ENCODE measurements at places on chromosomes 5 and 9.

- DNase-seq, result no peak
Measured at GRCh38 chr5:72302171-72302570, 17.9 kb downstream of the MRPS27 start.

DNA sequence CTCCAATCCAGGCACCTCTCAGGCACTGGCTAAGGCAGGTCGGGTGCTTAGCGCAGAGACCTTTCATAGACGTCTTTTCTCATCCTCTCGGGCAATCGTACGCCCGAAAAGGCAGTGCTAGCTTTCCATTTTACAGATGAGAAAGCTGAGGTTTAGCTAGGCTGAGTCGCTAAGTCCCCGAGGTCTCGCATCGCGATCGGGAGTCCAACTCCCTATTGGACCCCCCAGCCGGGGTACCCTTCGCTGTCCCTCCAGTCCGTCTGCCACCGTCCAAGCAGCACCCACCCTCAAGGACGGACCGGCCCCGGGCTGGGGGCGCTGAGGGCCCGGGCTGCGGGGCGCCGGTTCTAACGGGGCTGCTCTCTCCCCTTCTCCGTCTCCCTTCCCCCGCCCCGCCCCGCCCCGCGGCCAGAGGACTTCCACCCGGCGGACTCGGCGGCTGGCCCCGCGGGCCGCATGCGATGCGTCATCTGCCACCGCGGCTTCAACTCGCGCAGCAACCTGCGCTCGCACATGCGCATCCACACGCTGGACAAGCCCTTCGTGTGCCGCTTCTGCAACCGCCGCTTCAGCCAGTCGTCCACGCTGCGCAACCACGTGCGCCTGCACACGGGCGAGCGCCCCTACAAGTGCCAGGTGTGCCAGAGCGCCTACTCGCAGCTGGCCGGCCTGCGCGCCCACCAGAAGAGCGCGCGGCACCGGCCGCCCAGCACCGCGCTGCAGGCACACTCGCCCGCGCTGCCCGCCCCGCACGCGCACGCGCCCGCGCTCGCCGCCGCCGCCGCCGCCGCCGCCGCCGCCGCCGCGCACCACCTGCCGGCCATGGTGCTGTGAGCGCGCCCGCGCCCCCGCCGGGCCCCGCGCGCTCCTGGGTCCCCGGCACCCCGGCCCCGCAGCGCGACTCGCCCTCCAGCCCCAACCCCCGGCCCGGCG is 12.5 kb upstream of the EXOSC2 start:
- no peak for DNase-seq

DNA sequence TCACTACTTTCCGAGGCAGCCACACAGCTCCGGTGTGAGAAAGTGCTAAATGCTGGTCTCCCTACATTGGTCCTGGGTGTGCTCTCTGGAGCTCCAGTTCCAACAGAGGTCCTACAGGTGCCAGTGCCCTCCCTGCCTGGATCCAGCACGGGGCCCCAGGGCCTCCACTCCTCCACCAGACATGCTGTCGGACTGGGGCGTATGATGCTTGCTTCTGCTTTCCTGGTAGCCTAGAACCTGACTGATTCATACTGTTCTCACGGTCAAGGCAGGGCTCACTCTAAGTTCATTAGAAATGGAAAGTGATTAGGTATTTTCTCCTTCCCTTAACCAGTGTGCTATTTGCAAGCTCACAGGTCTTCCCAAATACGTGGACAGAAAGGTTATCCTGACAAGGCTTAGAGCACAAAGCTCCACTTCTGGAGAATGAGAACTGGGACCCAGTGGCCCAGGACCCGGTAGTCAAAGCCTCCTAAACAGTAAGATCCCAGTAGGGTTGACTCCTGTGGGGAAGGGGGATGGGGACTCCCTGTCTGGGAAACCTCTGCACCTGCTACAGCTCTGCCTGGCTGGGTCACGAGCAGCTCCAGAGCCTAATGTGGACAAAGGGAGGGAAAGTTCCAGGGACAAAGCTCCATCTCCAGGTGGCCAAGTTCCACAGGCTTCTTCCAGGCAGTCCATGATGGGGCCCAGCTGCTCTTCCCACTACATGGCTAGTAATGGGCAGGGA is 98.1 kb downstream of the PAX5 start:
- no peak for DNase-seq

DNA sequence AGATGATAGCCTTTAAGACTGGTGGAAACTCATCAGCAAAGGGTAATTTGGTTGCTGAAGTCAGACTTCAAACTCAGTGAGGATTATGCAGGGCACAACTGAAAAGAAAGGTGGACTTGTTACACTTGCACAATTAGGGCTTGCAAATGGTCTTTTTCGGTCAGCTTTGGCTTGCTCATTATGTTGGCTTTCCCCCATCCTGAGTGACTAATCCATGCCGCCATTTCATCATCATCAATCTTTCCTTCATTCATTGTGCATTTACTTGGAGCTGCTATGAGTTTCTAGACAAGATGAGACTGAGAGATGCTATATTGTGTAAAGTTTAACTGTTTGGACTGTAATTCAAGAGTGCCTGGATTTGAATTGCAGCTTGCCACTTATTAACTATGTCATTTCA is 134.8 kb upstream of the PPP1R2B start:
- no peak for DNase-seq

- DNase-seq, result no peak
Measured at GRCh38 chr9:98314381-98315066, 59.1 kb upstream of the TBC1D2 start.

GRCh38 chr9:73138516-73138915 is 13.1 kb upstream of the ANXA1 start:
- no peak for DNase-seq

- no peak for DNase-seq
Measured at GRCh38 chr5:162624110-162624509, 556.5 kb downstream of the GABRG2 start.

DNA sequence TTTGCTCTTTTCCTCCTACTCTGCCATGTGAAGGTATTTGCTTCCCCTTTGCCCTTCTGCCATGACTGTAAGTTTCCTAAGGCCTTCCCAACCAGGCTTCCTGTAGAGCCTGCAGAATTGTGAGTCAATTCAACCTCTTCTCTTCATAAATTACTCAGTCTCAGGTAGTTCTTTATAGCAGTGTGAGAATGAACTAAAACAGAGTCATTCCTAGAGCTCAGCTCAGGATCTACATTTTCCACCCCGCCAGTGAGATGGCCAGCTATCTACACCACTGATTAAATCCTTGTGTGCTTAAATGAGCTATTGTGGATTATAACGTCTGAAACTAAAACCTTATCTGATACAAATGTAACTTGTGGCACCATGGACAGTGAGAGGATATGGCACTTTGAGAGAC is 55.0 kb downstream of the FRMD3 start:
- no peak for DNase-seq

- no peak for DNase-seq
Measured at GRCh38 chr9:13330396-13331004, 51.0 kb upstream of the MPDZ start.

GRCh38 chr5:128857076-128857677 is 108.1 kb upstream of the SLC27A6 start:
- no peak for DNase-seq

DNA sequence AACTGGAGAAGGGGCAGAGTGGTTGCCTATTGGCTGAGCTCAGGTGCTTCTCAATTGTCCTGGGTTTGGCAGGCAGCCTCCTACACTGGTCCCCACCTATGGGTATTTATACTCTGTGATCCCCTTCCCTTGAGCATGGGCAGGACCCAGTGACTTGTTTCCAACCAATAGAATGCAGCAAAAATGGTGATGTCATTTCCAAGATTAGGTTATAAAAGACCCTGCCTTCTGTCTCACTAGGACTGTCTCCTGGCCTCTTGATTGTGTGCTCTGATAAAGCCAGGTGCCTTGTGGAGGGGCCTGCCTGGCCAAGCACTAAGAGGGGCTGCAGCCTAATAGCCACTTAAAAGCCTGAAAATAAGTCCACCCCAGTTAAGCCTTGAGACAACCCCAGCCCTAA is 76.1 kb downstream of the MSX2 start:
- DNase-seq, result no peak

GRCh38 chr9:115531410-115532125 is 413.6 kb upstream of the TNC start:
- DNase-seq, result no peak

- no peak for DNase-seq
Measured at GRCh38 chr5:109935833-109936490, 246.2 kb downstream of the MAN2A1 start.

- DNase-seq, result no peak
Measured at GRCh38 chr5:37090781-37091180, 158.4 kb downstream of the CPLANE1 start.

GRCh38 chr9:101478444-101478843 is 42.9 kb upstream of the ALDOB start:
- no peak for DNase-seq

DNA sequence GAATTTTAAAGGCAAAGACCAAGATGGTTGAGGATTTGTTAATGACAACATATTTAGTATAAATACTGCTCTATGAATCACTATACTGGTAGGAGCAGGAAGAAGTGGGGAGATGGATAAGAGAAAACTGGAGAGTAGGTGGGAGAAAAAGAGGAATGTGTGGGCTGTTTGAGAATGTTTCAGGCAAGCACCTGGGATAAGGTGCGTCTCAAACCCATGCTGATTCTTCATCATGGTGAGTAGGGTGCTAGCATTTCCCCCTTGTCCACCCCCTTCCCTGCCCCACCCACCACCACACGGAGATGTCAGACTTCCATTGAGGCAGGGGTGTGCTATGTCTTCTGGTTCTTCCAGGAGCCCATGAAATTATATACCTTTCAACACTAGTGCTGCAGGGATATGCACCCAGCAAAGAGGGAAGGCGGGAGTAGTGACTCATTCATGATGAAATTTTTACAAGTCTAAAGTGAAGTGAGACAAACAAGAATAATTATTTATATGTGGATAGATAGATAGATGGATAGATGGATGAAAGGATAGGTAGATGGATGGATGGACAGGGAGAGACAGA is 54.3 kb downstream of the MTX3 start:
- DNase-seq, result no peak

DNA sequence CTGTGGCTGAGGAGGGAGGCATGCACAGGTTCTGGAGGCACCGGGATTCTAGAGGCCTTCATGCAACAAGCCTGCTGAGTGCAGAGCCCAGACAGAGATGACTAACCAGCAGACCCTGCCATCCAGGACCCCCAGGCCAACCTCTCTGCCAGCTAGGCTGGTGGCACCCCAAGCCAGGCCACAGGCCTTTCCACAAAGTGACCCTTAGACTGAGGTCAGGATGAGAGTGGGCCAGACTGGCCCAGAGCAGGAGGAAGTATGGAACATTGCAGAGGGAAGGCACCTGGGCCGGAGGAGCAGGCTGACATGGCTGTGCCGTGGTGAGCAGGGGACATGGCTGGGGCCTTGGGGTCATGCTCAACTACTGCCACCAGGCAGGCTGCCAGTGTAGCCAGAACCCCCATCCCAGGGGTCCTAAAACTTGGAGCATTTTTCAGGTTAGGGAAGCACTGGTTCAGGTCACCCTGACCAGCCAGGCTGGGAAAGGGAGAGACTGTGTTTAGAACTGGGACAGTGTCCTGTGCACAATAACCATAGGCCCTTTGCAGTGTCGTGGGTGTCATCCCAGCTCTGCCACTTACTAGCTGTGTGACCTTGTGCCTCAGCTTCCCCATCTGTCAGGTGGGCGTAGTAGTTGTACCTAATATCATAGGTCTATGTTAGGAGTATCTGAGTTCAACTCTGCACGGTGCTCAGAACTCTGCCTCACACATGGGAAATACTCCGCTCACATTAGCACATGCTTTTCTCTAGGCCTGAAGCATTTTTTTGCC is 17.3 kb downstream of the TCF7 start:
- no peak for DNase-seq

DNA sequence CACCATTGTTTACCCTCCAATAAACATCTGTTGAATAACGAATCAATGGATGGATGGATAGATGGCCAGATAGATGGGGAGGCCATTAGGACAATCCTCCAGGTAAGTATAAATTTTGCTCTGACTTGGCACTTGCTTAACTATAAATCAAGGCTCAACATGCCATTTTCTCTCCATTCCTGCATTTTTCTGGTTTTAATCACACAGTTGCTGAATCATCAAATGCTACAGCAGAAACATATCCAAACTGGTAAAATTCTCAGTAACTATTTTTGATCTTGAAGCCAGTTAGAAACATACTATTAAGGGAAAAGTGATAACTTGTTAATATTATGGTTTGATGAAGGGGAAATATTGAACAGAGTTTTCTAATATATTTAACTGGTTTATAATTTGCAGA is 71.5 kb upstream of the MTAP start:
- DNase-seq, result no peak

- DNase-seq, result no peak
Measured at GRCh38 chr9:31608416-31608815, 776.0 kb upstream of the ACO1 start.

DNA sequence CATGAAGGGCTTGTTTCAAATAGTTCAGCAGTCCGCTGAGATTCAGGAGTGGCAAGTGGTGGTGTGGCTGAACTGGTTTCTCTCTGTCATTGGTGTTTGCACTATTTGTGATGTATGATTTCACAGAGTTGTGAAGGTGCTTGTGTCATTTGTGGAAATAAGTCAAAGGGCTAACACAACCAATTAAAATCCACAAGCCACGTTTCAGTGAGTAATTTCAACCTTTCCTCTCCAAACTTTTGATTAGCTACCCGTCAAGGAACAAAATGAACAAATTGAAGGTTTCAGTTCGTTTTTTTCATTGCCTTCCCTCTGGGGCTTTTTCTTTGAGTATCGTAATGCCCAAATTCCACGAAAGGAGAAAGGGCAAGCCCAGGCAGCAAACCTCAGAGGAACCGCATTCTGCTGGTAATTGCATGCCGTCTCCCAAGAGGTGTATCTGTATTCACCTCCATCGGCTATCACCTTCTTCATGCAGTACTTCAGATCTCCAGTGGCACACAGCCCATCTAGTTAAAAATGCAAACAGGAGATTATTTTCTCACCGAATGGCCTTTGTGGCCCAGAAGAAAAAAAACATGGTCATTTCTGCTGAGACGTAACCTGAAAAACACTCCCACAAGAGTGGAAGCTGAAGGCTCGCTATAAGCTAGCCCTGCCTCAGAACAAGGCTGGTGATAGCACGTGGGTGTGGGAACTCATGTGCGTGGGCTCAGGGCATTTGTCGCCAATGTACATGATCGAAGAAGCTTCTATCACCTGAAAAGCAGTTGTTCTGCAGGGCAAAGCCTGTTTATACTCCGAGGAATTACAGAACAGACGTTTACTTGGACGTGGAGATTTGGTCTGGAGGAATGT is 197.1 kb downstream of the NR3C1 start:
- no peak for DNase-seq

- DNase-seq, result no peak
Measured at GRCh38 chr5:151595411-151595826, 4.3 kb upstream of the FAT2 start.

- DNase-seq, result no peak
Measured at GRCh38 chr9:105141146-105141975, 103.1 kb upstream of the SLC44A1 start.

GRCh38 chr9:130240410-130241197 is 25.0 kb upstream of the HMCN2 start:
- peak; percentile 70 for DNase-seq

DNA sequence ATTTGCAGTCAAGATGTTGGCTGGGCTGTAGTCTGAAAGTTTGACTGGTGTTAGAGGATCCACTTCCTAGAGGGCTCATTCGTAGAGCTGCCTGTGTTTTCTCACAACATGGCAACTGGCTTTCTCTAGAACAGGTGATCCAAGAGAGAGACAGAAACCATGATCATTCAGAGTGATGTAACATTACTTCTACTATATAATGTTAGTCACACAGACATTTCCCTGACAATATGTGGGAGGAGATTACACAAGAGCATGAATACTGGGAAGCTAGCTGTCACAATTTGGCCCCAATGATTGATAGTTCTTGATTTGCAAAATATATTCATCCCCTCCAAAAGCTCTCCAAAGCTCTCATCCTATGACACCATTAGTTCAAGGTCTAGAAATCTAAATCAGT is 10.9 kb upstream of the TMEM161B start:
- no peak for DNase-seq

Data from CMK (cell line).